Colonic mucosa (tissue), 4 donors: ENCODE measurements at places on chromosomes 13 and 19. TPM values are rescaled to one million over a fixed set of nuclear protein-coding genes. Genes with fewer than 3 reads are reported as not detected.

DNA sequence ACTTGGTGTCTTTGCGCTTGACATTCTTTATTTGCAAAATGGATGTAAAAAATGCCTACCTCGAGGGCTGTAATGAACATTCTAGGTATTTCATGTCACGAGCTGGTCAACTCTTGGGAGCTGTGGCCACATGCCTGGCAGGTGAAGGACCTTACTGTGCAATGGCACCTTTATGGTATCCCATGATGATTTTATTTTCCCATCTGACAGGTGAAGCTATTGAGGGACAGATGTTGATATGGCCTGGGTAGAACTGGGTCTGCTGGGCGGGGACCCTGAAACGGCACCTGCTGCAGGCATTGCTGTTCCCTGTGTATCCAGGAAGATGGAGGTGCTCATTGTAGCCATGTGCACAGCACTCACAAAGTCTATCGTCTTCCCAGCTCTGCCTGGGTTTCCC lies 332.2 kb downstream of the TEX29 start:
- H3K36me3 ChIP-seq = no peaks in the 10 kb centered on the region
- no peak for DNase-seq
- H3K4me3 ChIP-seq = no peak overlapping the region
- no peaks in the 10 kb centered on the region for H3K27me3 ChIP-seq
- H3K27ac ChIP-seq = no peak overlapping the region
- H3K4me1 ChIP-seq = no peaks in the 10 kb centered on the region

- H3K4me1 ChIP-seq = no peaks in the 10 kb centered on the region
- no peaks in the 10 kb centered on the region for H3K27me3 ChIP-seq
- H3K36me3 ChIP-seq = no peaks in the 10 kb centered on the region
- no peak for DNase-seq
These were observed 73.9 kb upstream of the FNDC3A start for GRCh38 chr13:48901781-48902180.

- peaks cover 5% of the 10 kb centered on the region for H3K4me1 ChIP-seq
- no peak overlapping the region for H3K27ac ChIP-seq
- H3K4me3 ChIP-seq = no peak overlapping the region
- no peaks in the 10 kb centered on the region for H3K36me3 ChIP-seq
- no peak for DNase-seq
- H3K27me3 ChIP-seq = no peaks in the 10 kb centered on the region
These were observed 8.6 kb downstream of the ITM2B start for GRCh38 chr13:48241651-48242050.

DNA sequence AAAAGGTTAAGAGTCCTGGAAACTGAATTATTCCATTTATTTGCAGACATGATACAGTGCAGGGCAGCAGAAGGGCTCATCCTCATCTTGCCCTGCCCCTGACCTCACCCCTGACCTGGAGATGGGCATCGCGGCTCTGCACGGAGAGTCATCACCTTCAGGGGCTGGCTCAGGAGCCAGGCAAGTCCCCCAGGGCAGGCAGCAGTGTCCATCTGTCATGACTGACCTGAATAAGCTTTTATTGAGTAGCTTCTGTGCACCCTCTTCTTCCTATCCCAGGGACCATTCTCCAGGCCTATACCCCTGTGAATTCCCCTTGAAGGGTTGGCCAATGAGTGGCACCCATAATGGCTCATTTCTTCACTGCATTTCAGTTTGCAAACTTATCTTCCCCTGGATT lies 484.2 kb downstream of the ZNF536 start:
- H3K27ac ChIP-seq = no peak overlapping the region
- no peak overlapping the region for H3K4me3 ChIP-seq
- H3K4me1 ChIP-seq = no peaks in the 10 kb centered on the region
- DNase-seq = no peak

KLK15 gene
- total RNA-seq = 3.6 TPM

KIR2DL4 gene
- not detected for total RNA-seq

CATSPERD gene
- not detected for total RNA-seq

CEACAM8 gene
- total RNA-seq = 2.3 TPM

TPGS1 gene
- total RNA-seq = 14.4 TPM
